ENCODE measurements at places on chromosomes 2 and 18.

DNA sequence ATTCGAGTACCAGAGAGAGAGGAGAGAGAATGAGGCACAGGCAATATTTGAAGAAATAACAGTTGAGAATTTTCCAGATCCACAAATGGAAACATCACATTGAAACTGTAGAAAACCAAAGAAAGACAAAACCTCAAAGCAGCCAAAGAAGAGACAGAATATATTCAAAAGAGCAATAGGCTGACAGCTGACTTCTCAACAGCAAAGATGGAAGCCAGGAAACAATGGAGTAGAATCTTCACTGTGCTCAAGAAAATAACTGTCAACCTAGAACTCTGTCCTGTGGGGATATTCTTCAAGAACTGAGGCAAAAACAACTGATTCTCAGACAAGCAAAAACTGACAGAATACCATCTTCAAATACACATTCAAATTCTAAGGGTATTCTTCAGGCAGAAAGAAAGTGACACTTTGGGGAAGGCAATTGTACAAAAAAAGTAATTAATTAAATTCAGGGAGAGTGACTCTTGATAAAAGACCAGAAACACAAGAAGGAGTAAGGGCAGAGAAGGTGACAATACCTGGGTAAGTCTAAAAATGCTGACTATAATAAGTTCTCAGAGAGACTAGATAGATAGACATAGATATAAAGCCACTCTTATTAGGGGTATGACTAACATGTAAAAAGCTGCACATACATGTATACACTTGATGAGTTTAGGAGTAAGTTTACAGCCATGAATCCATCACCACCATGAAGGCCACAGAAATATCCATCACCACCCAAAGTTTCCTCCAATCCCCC lies 25.6 kb downstream of the ANKMY1 start:
- no peak for DNase-seq

- DNase-seq, result no peak
Observed at GRCh38 chr2:182377467-182377866, 49.4 kb downstream of the PDE1A start.

GRCh38 chr2:182144041-182144775 lies 158.6 kb downstream of the PPP1R1C start:
- no peak for DNase-seq

GRCh38 chr18:68275616-68276015 lies 439.3 kb downstream of the TMX3 start:
- no peak for DNase-seq

GRCh38 chr2:108906403-108907077 lies 82.5 kb downstream of the EDAR start:
- DNase-seq, result no peak

DNA sequence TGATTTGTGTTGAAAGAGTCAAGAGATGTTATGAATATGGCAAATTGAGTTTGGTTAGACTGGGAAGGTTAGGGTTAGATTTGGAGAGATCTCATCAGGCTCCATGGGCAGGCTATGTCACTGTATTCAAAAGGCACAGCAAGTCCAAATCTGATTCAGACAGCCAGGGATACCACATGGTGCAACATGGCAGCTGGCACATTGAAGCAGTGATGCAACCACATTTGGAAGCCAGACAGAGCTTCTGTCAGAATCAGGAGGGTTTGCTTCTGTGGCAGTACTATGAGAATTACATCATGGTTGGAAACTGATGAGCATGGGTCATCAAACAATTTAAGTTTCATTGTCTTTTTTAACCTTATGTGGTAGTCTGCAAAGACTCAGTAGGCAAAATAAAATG lies 772.2 kb downstream of the SUCLG1 start:
- no peak for DNase-seq

- DNase-seq, result no peak
Observed at GRCh38 chr2:72024451-72025175, 123.0 kb downstream of the CYP26B1 start.

GRCh38 chr2:239222706-239223309 lies 178.0 kb downstream of the HDAC4 start:
- DNase-seq, result no peak

DNA sequence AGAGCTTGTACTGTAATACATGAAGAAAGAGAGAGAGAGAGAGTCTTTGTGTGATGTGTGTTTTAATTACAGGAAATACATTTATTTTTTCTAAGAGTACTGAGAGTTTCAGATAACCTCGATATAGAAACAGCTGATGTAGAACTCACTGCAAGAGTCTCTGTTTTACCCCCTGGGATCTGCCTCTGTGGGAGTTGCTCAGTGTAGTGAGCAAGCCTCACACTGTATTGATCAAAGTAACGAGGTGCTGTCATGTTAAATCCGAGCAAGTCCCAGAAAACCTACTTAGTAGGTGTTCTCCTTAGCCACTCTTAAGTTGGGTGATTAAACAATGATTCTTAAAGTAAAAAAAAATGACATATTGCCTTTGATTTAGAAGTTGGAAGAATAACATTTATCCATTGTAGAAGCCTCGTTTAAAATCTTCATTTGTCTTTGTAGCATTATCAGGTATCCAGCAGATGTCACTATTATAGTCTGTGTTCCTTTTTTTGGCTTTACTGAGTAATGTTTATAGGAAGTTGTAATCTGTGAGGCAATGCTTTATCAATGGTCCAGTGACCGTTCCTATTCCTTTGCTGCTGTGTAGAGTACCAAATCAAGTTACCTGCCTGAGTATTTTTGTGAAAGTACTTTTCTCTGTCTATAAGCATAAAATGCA lies 219.0 kb downstream of the MYO3B start:
- DNase-seq, result no peak

DNA sequence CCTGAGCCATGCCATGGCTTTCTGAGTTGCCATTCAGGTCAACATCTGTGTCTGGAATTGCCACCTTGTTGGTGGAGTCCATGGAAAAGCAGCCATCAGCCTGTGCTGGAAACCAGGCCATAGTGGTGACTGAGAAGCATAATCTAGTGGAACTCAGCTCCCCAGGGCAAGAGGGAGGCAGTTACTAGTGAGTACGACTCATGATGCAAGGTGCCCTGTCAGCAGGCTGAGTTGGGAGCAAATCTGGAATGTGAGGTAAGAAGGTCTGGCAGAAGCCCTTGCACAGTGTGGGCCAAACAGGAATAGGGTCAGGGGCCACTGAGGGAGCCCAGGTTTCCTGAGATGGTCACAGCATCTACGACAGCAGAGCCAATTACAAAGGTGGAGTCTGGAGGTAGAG lies 37.1 kb downstream of the SULT1C2 start:
- DNase-seq, result no peak

DNA sequence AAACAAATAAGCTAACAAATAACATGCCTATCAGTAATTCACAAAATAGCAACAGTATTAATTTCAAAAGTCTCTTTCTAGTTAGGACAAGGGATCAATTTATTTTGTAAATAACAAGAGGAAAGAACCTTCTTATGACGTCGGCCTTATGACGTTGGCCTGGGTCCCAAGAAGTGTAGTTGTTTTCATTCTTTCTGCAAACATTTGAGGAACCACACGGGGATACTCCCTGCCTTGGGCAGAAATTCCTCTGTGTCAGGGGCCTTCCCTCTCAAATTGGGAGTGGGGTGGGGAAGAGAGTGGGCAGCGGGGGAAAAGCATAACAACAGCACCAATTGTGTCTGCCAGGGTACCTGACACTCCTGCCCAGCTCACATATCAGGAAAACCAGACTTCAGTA lies 1.3 kb downstream of the CCDC68 start:
- DNase-seq, result no peak

DNA sequence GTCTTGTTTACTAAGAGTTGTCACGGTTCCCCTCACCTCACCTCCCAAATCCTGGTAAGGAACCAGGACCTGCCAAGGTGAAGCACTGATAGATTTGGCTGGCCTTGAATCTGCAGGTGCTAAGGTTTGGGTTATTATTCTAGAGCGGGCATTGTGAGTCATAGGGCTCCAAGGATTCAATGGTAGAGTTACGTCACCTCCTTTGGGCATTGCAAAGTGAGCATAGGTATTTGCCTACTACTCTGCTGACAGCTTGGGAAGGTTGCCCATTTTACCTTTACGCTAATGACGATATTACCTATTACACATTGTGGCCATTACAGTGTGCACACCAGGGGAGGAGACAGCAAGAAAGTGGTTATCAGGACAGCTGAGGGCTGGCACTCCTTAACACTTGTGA lies 59.3 kb downstream of the SETBP1 start:
- DNase-seq, result no peak

- DNase-seq, result no peak
Observed at GRCh38 chr2:177053038-177053437, 159.6 kb upstream of the HNRNPA3 start.

DNA sequence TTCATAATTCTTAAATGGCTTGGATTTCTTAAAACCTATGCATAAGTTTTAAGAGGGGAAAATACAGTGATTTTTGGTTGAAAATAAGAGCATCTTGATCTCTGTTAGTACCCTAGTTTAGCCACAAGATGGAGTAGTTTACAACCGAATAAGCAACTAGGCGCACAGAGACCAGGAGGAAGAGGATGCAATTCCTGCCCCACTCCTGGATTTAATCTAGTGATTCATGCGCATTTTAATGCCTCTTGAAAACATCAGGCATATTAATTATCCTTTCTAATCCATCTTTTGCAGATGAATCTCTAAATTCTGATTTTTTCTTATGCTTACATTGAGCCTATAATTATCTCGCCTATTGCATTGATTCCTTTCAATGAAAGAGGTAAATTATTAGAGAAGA lies 76.7 kb downstream of the MRPS9 start:
- no peak for DNase-seq

DNA sequence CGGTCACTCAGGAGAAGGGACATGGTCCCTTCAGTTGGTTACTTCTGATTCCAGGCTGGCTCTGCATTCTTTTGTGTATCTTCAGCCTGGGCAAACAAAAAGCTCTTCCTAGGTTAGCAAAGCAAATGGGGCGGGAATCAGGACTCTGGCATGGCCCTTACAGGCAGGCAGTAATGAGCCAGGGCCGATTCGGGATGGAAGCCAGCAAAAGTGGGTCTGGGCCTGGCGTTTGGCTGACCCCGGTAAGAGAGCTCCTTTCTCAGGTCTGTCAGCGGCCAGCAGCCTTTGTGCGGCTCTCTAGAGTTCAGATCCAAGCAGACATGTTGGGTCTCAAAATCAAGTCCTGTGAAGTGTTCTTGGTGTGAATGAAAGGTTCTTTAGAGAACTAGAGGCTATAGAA lies 81.5 kb upstream of the EML6 start:
- no peak for DNase-seq

GRCh38 chr2:239876271-239876947 lies 148.7 kb downstream of the NDUFA10 start:
- DNase-seq, result no peak

GRCh38 chr2:54952978-54953456 lies 97.2 kb downstream of the RTN4 start:
- no peak for DNase-seq

DNA sequence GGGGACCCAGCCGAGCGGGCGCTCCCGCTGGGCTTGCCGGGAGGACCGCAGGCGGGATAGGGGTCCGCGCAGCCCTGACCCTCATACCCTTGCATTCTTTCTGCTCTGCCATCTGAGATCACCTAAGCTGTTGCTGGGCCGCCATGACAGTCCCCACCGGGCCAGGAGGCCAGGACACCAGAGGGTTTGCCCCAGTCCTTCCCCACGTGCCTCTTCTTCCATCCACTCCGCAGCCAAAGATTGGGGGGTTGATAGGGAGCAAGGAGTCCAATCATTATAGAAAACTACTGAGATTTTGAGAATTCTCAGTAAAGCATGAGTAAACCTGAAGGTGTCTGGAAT lies 453 bp upstream of the GRB14 start:
- DNase-seq, result no peak

DNA sequence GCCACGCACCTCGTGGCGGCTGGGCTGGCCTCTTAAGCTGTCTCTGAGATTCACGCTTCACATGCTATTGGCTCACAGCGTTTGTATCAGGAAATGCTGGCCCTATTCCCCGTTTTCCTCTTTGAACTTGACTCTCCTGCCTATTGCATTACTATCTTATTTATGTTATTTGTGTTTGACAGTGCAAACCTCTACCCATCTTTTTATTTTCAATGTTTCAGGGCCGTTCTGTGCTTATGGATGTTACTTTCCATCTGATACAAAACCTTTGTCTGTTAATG lies 149.9 kb upstream of the TWIST2 start:
- no peak for DNase-seq

- DNase-seq, result no peak
Observed at GRCh38 chr18:9890957-9891356, 5.2 kb downstream of the TXNDC2 start.

- peak; percentile 15 for DNase-seq
Observed at GRCh38 chr2:222671259-222672067, at the start of gene MOGAT1. Gene MOGAT1 (plus strand): TSS chr2:222671658. CDS start chr2:222671786, 128 bp downstream.

GRCh38 chr2:112048236-112048592 lies 6.9 kb upstream of the TMEM87B start:
- no peak for DNase-seq
